Panc1 (cell line): ENCODE measurements at places on chromosomes 12 and 14.

DNA sequence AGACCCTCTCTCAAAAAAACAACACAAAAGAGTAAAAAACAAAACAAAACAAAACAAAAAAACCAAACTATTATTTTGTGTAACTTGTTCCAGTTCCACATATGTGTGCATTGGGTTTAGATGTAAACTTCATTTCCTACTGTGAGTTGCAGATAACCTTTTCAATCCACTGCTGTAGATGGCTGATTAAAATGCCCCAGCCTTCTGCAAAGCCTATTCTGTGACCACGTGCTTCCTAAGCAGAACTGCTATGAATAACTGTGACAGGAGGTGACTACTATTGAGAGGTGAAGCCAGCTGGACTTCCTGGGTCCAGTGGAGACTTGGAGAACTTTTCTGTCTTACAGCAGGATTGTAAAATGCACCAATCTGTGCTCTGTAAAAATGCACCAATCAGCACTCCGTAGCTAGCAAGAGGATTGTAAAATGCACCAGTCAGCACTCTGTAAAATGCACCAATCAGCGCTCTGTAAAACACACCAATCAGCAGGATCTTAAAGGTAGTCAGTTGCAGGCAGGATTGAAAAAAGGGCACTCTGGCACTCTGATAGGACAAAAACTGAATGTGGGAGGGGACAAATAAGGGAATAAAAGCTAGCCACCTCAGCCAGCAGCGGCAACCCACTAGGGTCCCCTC is 10.3 kb upstream of the ELK3 start:
- DNase-seq: no peak

GRCh38 chr12:40515041-40515816 is 177.0 kb upstream of the CNTN1 start:
- DNase-seq: no peak

GRCh38 chr14:52987042-52987441 is 36.2 kb upstream of the FERMT2 start:
- no peak for DNase-seq

- DNase-seq: no peak
Observed at GRCh38 chr12:47282206-47282605, 202.4 kb upstream of the AMIGO2 start.

- no peak for DNase-seq
Observed at GRCh38 chr12:14654416-14654815, 42.0 kb downstream of the GUCY2C start.

- no peak for DNase-seq
Observed at GRCh38 chr14:75944607-75945241, 37.1 kb downstream of the TGFB3 start.

- DNase-seq: no peak
Observed at GRCh38 chr14:45610318-45610717, 357.3 kb upstream of the MIS18BP1 start.

- no peak for DNase-seq
Observed at GRCh38 chr12:47648056-47648579, 57.7 kb downstream of the RPAP3 start.

GRCh38 chr12:15547691-15548090 is 225.4 kb downstream of the PTPRO start:
- DNase-seq: no peak

DNA sequence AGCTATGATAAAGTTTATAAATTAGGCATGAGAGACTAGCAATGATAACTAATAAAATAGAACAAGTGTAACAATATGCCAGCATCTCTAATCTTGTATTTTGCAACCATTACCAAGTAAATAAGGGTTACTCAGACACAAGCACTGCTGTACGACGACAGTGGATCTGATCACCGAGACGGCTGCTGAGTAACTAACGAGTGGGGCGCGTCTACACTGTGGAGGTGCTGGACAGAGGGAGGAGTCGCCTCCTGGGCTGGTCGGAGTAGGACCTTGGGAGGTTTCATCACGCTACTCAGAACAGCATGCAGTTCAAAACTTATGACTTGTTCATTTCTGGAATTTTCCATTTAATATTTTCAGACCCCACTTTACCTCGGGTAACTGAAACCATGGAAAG is 18.4 kb downstream of the COA8 start:
- DNase-seq: no peak

- no peak for DNase-seq
Observed at GRCh38 chr14:31902945-31903646, 174.0 kb upstream of the ARHGAP5 start.

GRCh38 chr12:32051511-32052211 is 55.0 kb upstream of the BICD1 start:
- DNase-seq: peak; percentile 80

GRCh38 chr14:57657487-57657886 is 163.8 kb upstream of the CCDC198 start:
- DNase-seq: no peak

DNA sequence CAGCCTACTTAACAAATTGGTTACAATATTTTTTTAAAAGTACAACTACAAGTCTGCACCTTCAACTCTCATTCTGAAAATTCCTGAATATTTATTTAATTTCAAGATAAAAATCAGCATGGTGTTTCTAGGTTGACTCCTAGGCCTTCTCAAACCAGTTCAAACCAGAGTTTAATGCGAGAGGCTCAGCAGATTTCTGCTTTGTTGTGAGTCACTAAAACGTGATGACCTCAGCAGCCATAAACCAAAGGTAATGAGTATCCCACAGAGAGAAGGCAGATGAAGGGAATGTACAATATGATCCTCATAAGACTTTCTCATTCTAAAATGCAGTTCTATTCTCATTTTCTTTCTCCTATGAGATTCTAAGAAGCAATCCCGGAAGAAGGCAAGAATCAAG is 1.5 kb downstream of the PRDM4 start:
- DNase-seq: no peak

DNA sequence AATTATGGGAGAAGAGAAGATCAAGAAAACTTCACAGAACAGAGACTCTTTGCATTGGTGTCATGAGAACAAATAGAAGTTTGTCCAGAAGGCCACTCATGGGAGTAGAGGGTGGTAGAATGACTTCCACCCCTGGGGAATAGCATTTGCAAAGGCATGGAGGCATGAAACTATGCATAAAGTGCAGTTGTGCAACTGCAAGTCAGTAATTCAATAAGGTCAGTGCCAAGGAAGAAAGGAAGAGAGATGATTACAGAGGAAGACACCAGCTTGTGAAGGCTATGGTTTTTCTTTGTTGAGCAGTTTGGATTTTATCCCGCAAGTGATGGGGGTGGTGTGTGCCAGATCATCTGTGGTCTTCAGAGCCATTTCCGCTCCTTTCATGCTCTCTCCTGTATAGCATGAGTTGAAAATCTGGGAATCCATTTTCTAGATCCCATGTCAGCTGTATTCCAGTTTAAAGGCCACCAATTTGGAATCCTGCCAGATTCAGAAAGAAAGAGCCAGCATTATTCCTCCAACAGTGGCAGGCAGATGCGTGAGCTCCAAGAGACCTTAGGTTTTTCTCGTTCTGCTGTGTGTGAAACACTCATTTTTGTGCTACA is 67.6 kb upstream of the GRIN2B start:
- no peak for DNase-seq

- no peak for DNase-seq
Observed at GRCh38 chr12:114342656-114343055, 63.3 kb downstream of the TBX5 start.

DNA sequence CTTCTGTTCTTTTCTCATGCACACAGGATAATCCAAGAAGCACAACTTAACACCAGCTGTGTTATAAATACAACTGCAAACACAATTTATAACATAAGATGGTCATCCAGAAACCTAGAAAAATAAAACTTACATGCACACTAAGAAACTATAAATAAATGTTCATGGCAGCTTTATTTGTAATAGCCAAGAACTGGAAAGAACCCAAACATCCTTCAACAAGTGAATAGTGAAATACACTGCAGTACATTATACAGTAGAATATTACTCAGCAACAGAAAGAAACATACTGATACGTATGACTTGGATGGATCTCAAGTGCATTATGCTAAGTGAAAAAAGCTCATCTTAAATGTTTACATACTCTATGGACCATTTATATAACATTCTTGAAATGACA is 132.7 kb downstream of the SPTSSA start:
- DNase-seq: no peak

DNA sequence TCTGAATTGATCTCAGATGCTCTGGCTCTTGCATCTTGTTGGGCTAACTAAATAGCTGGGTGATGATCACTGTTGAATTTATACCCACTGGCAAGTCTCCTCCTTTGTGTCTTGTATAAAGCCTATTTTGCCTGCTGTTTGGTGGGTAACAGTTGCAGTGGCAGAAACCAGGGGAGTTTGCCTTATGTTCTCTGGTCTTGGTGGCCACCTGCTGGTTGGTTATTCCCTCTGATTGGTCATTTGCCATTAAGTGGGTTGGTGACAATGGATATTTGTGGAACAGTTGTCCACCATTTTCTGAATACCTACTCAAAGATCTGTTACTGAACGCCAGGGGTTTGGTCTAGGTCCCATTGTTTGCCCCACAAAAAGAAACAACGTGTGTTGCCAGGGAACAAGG is 52.1 kb downstream of the AVPR1A start:
- no peak for DNase-seq

GRCh38 chr12:124379938-124380754 is 85.3 kb downstream of the RFLNA start:
- DNase-seq: no peak
